PC-3 (cell line): ENCODE measurements at places on chromosomes 1 and 21. TPM values are rescaled to one million over a fixed set of nuclear protein-coding genes. Genes with fewer than 3 reads are reported as not detected.
A peak's percentile ranks its signal among the peaks of the same experiment; 100 is the strongest.

- peak overlapping the region; percentile 99 for H3K4me3 ChIP-seq
- peaks cover 36% of the 10 kb centered on the region for H3K4me1 ChIP-seq
Observed at GRCh38 chr1:18955441-18956192, 859 bp downstream of the IFFO2 start.

DNA sequence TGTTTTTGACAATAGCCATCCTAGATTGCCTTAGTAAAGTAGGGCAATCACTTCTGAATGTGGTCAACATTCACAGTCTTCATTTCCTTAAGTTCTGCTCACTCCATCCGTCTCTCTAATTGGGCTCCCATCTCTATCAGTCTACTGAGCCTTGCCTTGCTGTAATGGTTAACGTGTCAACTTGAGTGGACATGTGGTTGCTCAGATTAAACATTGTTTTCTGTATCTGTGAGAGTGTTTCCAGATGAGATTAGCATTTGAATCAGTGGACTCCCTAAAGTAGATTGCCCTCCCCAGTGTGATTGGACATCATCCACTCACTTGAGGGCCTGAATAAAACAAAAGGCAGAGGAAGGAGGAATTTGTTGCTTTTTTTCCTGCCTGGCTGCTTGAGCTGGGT is 26.4 kb downstream of the C1orf216 start:
- no peaks in the 10 kb centered on the region for H3K36me3 ChIP-seq
- H3K4me3 ChIP-seq, result no peak overlapping the region
- DNase-seq, result no peak
- H3K4me1 ChIP-seq, result no peaks in the 10 kb centered on the region
- H3K27ac ChIP-seq, result no peak overlapping the region
- peaks cover 38% of the 10 kb centered on the region for H3K27me3 ChIP-seq

GRCh38 chr1:110347182-110347893 is 8.2 kb downstream of the RBM15 start:
- no peak for DNase-seq
- H3K36me3 ChIP-seq, result peaks cover 66% of the 10 kb centered on the region
- 0 out of 2 replicates have a peak overlapping the region, but pooled peaks have one; percentile 12 for H3K4me3 ChIP-seq
- no peak overlapping the region for H3K27ac ChIP-seq

GRCh38 chr1:212433577-212434462 is 1.1 kb downstream of the NENF start:
- H3K27ac ChIP-seq, result no peak overlapping the region
- no peaks in the 10 kb centered on the region for H3K27me3 ChIP-seq
- DNase-seq, result no peak
- H3K36me3 ChIP-seq, result 0 out of 2 replicates have a peak, but pooled peaks cover 7% of the 10 kb centered on the region

DNA sequence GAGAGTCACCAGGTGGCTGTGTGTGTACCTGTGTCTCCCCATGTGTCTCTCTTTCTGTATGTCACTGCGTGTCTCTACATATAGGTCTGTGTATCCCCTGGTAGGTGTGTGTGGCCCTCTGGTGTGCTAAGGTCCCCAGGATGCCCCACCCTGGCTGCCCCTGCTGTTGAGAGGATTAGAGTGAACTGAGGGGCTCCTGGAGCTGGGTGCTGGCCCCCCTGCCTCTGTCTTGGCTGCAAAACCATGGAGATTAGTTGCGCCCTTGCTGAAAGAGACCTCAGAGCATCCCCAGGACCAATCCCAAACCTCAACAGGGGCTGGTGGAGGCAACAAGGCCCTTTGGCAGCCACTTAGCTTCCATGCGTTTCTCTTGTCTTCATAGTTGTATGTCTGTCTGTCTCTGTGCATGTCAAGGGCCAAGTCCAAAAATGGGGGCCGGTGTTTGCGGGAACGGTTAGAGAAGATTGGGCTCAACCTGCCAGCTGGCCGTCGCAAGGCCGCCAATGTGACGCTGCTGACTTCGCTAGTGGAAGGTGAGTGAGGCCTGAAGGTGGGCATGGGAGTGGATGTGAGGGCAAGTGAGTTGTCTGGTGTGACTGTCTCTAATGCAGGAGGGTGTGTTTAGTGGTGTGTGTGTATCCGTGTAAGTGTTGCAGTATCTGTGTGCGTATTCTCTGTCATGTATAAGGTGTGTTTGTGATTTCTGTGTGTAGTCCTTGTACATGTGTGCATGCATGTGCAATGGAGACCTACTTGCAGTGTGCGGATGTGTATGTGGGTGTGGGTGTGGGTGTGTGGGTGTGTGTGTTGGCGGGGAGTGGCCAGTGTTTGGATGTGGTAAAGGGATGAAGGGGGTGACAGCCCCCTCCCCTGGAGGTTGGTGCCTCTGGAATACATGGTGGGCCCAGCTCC is 16.7 kb downstream of the TFAP2E start:
- DNase-seq, result no peak
- no peak overlapping the region for H3K27ac ChIP-seq
- no peaks in the 10 kb centered on the region for H3K36me3 ChIP-seq
- H3K4me1 ChIP-seq, result no peaks in the 10 kb centered on the region

DNA sequence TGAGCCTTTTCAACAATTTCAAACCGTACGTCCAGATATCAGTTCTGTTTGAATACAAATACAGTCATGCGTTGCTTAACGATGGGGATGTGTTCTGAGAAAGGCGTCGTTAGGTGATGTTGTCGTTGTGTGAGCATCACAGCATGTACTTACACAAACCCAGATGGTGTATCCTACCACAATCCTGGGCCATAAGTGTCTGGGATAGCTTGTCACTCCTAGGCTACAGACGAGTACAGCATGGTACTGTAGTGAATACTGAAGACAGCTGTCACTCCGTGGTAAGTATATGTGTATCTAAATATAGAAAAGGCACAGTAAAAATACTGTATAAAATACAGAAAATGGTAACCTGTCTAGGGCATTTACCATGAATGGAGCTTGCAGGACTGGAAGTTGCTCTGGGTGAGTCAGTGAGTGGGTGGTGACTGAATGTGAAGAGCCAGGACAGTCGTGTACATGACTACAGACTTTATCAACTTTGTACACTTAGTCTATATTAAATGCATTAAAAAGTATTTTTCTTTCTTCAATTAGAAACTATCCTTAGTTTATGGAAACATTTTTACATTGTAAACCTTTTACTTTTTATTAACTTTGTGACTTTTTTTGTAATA is 10.5 kb upstream of the OR2W3 start:
- no peaks in the 10 kb centered on the region for H3K36me3 ChIP-seq
- no peaks in the 10 kb centered on the region for H3K27me3 ChIP-seq
- peak; percentile 64 for DNase-seq
- H3K27ac ChIP-seq, result no peak overlapping the region

GRCh38 chr1:80258659-80259058 is 1252.1 kb upstream of the ADGRL4 start:
- no peak overlapping the region for H3K4me3 ChIP-seq
- H3K27ac ChIP-seq, result no peak overlapping the region
- no peak for DNase-seq

- peaks cover 35% of the 10 kb centered on the region for H3K4me1 ChIP-seq
- no peaks in the 10 kb centered on the region for H3K36me3 ChIP-seq
- peak overlapping the region; percentile 46 for H3K27ac ChIP-seq
- no peaks in the 10 kb centered on the region for H3K27me3 ChIP-seq
- peak; percentile 52 for DNase-seq
- H3K4me3 ChIP-seq, result no peak overlapping the region
Observed at GRCh38 chr1:61299463-61299862, 217.1 kb downstream of the NFIA start.

Gene TRNP1
- total RNA-seq, result 108 and 109 TPM in 2 replicates

Gene TACSTD2
- total RNA-seq, result 94.2 and 129 TPM in 2 replicates

Gene CRB1
- total RNA-seq, result 0.07 TPM in 1 of 2 replicates, not detected in the other
